ENCODE measurements at places on chromosomes 3 and 15.

- no peak for DNase-seq
Measured at GRCh38 chr15:57607570-57608000, 15.9 kb downstream of the MYZAP start.

GRCh38 chr3:44284949-44285348 lies 43.3 kb downstream of the TOPAZ1 start:
- no peak for DNase-seq

DNA sequence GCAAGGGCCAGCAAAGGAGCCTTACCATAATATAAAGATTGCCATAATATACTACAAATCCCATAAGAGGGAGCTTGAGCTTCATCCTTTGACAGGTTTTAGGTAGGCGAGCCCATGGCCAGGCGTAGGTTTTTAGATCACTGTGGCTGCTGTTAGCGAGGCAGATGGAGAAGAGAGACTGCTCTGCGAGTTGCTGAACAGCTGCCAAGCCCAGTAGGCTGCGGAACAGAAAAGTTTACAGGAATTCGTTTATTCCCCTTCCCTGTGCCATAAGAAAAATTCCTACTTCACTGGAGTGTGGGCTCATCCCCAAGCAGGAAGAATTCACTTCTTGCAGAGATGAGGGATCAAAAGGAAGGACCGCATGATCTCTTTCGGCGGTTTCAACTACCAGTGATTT lies 30.5 kb downstream of the TMED3 start:
- DNase-seq, result no peak

- DNase-seq, result no peak
Measured at GRCh38 chr3:174322789-174323188, 536.3 kb upstream of the NAALADL2 start.

DNA sequence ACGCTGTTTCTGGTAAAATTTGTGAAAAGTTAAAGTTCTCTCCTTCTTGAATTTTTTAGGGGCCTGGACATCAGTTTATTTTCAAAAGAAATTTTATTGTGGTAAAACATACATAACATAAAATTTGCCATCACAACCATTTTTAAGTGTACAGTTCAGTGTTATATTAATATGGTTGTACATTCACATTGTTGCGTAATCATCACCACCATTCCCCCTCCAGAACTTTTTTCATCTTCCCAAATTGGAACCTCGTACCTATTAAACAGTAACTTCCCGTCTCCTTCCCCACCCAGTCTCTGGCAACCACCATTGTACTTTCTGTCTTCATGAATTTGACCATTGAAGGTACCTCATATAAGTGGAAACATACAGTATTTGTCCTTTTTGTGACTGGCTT lies 23.0 kb upstream of the XRN1 start:
- DNase-seq, result no peak

DNA sequence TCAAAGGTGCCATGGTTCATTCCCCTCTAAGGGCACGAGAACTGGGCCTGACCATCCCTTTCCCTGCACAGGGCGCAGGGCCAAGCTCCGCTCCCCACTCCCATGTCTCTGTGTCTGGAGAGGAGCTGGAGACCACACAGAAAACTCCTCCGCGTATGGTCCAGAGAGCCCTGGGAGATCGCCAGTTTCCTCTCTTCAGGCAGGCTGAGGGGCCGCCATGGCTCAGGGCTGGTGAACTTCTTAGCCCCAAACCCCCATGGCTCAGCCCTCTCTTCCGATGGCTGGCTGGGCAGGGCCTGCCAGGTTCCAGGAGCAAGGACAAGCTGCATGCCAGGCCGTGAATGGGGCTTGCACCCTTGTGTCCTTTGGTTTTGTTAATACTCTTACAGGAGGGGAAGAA lies 52.9 kb downstream of the EXOG start:
- no peak for DNase-seq

- no peak for DNase-seq
Measured at GRCh38 chr3:113771993-113772392, 25.2 kb downstream of the ATP6V1A start.

- no peak for DNase-seq
Measured at GRCh38 chr15:45129651-45130129, at the start of the genes DUOX1 and DUOXA1. Gene DUOX1 (plus strand): TSS chr15:45129994. CDS start chr15:45131967, 1,973 bp downstream. Gene DUOXA1 (minus strand): TSS chr15:45129879. CDS start chr15:45123014, 6,865 bp downstream.

DNA sequence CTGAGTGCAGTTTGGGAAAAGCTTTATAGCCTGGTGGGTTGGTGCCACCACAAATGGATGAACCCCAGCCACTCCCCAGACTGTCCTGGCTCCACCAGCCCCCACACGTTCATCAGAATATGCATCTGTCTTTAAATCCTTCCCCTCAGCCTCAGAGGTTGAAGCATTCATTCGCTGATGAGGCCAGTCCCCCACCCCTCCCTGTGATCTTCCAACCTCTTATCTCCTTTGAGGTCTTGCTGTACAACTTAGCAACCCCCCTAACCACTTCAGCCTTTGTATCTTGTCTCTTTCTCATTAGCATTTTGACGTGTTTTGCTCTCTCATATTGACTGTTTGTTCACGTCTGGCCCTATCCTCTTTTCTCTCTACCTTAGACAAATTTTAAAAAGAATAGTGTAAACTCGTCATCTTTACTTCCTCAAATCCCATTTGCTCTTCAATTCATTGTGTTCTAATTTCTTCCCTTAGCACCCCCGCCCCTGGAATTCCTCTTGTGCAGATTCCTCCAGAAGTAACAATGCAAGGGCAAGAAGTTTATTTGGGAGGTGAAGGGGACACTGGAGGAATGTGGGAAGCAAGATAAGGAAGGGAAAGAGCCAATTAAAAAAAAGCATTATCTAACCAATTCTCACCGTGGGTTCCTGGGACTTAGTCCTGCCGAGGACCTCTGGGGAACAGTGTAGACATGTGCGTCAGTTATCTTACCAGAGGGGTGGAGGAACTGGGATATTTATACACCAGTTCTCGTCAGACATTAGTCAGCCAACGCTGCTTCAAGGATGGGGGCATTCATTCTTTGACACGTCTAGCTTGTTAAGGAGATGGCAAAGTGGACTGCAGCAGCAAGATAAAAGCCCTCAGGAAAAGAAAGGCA lies 38.6 kb downstream of the MOBP start:
- DNase-seq, result no peak

DNA sequence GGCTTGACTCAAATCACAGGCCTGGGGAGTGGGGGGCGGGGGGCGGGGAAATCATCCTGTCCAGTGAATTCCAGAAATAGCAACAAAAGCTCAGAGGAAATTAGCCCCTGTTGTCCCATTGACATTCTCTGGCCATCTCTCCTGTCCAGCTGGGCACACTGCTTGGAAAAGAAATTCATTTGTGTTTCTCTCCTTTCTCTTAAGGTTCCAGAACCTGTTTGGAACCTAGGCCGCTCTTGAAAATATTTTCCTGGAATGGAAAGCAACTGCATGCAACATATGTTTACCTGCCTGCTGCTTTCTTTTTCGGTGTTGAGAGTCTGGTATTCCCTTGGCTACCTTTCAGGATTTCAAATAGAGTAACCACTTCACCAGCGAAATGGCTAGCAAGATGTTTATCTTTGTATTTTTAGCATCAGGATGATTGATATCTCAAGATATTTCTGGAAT lies 169.0 kb downstream of the GHSR start:
- no peak for DNase-seq
